Transverse colon (tissue), 4 donors: ENCODE measurements at places on chromosomes 6 and 20. TPM values are rescaled to one million over a fixed set of nuclear protein-coding genes. Genes with fewer than 3 reads are reported as not detected.
A peak's percentile ranks its signal among the peaks of the same experiment; 100 is the strongest.

- DNase-seq: no peak
Measured at GRCh38 chr6:36949636-36950035, 4.9 kb upstream of the PI16 start.

The ADISSP gene
- 16.1 TPM for total RNA-seq

GRCh38 chr6:68689910-68690309, 54.8 kb downstream of the ADGRB3 start:
- DNase-seq: no peak

- no peak for DNase-seq
Measured at GRCh38 chr6:25617997-25618396, 34.0 kb upstream of the SCGN start.

- DNase-seq: no peak
Measured at GRCh38 chr20:1928782-1929181, 33.6 kb downstream of the SIRPA start.

The CST2 gene
- total RNA-seq: not detected

GRCh38 chr6:38016824-38017223, 197.3 kb downstream of the ZFAND3 start:
- no peak for DNase-seq

GRCh38 chr6:31740397-31741223, 805 bp downstream of the MSH5 start:
- DNase-seq: peak; percentile 60

GRCh38 chr6:10194816-10195672, 219.8 kb downstream of the TFAP2A start:
- DNase-seq: no peak

The CDH4 gene
- total RNA-seq: not detected

GRCh38 chr6:341914-342831, 49.4 kb upstream of the IRF4 start:
- peak; percentile 53 for DNase-seq

- no peak for DNase-seq
Measured at GRCh38 chr6:96992343-96992730, 67.8 kb downstream of the KLHL32 start.

DNA sequence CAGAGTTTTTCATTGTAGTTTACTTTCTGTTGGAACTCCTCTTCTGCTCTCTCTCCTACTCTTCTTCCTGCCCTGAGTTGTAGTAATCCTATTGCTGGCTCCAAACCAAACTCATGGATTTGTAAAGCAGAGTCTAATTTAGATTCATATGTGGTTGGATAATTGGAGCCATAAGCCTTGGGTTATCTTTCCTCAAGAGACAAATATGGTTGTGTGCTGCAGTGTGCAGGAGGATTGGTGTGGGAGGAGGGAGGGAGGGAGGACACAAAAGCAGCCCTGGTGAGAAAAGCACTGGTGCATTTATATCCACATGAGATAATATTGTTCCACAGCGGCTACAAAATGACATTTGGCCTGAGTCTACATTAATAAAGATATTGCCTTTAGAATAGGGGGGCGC, 4.2 kb downstream of the HLA-G start:
- no peak for DNase-seq

DNA sequence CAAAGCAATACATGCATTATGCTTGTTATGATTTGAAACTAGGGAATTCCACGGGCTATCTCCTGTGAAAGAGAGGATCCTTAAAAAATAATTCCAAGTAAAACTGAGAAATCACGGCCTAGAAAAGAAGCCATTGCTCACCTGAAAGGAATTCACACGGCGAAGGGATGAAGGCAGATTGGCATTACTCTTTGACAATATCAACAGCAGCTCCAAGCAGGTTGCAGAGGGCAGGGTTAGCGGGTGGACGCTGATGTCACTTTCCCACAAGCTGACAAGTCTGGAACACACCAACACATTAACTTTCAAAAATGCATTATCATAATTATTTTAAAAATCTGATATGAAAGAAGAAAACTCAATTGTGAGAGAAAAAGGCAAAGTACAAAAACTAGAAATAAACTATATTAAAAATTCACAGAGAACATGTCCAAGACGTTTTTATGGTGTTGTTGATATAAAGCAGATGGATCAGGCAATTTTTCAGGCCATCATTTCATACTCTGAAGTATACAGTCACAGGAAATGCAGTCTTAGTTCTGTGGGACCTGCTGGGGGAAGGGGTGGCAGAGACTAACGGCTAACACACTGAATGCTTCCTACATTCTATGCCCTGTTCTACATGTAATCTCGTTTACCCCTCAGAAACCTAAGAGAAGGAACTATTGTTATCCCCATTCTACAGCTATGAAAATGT, 108.3 kb downstream of the UBE3D start:
- no peak for DNase-seq

The LY6G6C gene
- not detected for total RNA-seq
